Fibroblast of the aortic adventitia (primary cell): ENCODE measurements at places on chromosomes 12 and 14. TPM values are rescaled to one million over a fixed set of nuclear protein-coding genes. Genes with fewer than 3 reads are reported as not detected.

Gene ADGRD1
- 1.2 and 22.3 TPM in 2 replicates for total RNA-seq

Gene C1R
- total RNA-seq: 237 and 528 TPM in 2 replicates

DNA sequence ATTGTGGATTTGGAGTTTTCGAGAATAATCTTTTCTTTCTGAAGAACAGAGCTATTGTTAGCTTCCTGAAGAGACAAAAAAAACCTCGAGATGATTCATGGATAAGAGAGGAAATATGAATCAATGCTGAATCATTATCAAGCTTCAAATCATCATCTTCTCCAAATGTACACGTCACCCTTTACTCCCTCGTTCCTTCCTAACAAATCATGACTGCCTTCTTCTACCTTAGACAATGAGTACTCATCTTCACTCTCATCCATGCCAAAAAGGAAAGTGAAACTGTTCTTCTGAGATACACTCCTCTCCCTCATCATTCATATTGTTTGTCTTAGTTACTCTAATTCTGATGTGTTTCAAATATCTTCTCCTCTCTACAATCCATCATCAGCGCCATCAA, 1115.8 kb upstream of the ATXN7L3B start:
- DNase-seq: no peak

GRCh38 chr12:47832263-47832933, 12.7 kb upstream of the HDAC7 start:
- DNase-seq: no peak

DNA sequence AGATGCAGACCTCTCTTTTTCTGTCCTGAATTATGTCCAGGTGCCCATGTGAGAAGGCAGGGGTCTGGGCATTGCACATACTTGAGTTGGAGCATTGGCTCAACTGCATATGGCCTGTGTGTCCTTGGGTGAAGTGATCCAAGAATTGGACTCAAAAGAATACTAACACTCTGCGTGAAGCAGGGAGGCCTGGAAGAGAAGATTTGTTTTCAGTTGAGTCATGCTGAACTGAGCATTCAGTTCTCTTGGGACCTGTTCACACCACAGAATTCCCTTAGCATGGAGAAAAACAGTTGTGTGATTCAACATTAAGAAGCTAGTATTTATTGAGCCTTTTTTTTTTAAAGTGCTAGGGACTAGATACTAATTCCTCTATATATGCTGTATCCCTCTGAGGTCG, 164.7 kb upstream of the TBX3 start:
- peak; percentile 96 for DNase-seq

GRCh38 chr14:85622106-85622505, 92.2 kb downstream of the FLRT2 start:
- no peak for DNase-seq
